ENCODE measurements at places on chromosomes 12 and 14.

GRCh38 chr12:122517877-122518276 lies 8.9 kb downstream of the RSRC2 start:
- no peak for DNase-seq

- DNase-seq, result no peak
Observed at GRCh38 chr12:34021071-34021470, 1.2 kb upstream of the ALG10 start.

DNA sequence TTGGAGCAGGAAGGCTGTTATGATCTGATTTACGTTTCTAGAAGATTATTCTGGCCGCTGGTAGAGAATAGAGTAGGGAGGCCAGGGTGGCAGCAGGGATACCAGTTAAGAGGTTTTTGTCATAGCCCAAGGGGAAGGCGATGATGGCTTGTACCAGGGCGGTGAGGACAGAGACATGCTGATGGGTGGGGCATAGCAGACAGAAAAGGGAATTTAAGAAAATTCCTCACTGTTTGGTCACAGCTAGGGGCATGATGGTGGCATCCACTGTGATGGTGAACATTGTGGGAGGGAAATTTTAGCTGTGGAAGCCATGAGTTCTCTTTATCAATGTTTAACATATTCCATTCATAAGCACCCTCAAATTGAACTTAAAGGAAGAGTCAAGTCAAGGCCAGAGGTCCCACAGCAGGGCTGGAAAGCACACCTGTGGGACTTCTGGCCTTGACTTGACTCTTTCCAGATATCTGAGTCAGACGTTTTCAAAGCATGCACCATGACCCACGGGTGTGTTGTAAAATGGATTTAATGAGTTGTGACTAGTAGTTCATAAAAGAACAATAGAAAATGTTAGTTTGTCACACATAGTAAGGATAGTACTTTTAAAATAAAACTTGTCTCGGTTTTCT lies 134.6 kb downstream of the CHST11 start:
- DNase-seq, result no peak

GRCh38 chr12:15458008-15458407 lies 135.7 kb downstream of the PTPRO start:
- DNase-seq, result no peak

DNA sequence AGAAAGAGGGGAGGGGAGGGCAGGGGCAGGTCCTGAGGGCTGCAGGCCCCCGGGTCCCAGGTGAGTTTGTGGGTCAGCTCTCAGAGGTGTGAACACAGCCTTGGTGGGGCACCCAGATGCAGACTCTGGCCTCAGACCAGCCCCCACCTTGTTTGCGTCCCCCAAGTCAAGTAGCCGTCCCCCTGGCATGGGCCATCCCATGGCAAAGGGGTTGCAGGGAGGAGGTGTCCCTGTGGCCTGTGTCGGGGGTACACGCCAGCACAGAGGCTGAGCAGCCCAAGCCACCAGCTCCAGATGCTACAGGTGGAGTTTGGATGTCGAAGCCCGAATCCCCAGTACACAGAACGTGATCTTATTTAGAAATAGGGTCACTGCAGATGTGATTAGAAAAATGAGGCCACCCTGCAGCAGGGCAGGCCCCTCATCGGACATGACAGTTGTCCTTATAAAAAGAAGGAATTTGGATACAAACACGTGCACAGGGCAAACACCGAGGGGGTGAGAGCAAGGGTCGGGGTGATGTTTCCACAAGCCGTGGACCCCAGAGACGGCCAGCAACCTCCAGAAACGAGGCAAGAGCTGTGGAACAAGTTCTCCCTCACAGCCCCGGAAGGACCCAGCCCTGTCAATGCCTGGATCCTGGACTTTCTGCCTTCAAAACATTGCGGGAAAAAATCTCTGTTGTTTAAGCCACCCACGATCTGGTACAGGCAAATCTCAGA lies 141.2 kb upstream of the C14orf180 start:
- no peak for DNase-seq

DNA sequence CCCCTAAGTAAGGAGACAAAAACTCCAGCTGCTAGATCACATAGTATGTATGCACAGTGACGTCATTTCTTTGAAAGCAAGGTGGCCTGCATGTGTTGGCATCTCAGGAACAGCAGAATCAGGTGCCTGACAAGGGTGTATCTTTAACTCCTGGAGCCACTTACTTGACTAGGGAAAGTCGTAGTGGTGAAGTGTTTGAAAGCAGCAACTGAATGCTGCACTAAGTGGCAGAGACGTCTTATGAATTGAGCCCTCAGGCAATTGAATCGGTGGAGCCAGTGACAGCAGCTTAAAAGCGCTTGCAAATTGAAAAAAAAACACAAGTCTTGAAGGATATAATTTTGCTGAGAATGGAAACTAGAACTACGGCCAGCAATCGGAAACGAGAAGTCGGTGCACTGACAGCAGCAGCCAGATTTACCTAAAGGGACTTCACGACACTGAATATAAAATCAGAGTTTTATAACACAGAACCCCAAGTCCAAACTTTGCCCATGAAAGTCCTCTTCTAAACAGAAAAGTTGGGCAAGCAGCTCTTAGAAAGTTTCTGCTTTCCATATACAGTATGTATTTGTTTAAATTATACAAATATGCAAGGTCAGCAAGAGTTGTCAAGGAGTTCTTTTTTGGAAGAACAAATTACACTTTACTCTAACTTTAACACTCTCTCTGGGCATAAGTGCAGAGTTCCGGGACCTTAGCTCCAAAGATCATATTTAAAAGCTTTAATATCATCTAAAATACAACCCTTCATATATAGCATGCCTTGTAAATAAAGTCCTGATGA lies 1.1 kb downstream of the IGF1 start:
- peak; percentile 67 for DNase-seq

GRCh38 chr12:56255671-56256070 lies 2.5 kb downstream of the ANKRD52 start:
- no peak for DNase-seq

GRCh38 chr12:125185740-125186470 lies 120.7 kb downstream of the AACS start:
- peak; percentile 17 for DNase-seq

DNA sequence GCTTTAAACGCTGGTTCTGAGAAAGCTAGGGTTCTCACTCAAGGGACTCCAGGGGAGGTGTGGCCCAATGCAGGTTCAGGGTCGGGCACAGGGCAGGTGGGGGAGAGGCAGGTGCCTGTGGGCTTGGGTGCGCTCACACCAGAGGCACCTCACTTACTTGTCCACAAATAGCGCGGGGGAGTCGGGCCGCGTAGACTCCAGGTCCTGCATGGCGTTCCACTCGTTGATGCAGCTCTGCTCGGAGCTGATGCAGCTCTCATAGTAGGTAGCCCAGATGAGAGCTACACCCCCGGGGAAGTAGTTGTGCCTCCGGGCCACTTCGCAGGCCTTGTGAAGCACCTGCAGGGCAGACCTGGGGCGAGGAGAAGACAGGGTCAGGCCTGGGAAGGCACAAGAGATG lies 49.9 kb downstream of the SSH1 start:
- DNase-seq, result no peak

- peak; percentile 54 for DNase-seq
Observed at GRCh38 chr14:22314183-22314820, 274.7 kb downstream of the DAD1 start.

DNA sequence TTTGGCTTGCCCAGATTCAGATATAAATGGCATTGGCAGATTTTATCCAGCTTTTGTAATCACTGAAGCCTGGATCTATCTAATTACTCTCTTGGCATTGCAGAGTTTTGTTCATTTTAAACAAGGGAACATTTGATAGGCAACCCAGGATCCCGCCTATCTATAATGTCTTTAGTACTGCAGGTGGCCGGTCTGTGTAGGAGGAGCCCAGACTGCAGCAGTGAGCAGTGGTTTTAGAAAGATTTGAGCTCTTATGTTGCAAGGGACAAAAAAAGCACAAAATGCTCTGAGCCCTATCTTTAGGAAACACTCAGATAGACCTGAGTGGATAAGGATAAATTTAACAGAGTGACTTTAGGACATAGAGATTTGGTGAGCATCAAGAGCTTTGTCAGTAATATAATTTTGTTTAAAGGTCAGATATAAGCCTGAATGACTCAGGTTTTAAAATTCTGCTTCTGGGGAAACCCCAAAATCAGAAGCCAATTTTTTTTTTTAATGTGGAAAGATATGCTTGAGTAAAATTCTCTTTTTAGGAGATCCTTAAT lies 165.5 kb downstream of the SLC5A8 start:
- DNase-seq, result no peak

DNA sequence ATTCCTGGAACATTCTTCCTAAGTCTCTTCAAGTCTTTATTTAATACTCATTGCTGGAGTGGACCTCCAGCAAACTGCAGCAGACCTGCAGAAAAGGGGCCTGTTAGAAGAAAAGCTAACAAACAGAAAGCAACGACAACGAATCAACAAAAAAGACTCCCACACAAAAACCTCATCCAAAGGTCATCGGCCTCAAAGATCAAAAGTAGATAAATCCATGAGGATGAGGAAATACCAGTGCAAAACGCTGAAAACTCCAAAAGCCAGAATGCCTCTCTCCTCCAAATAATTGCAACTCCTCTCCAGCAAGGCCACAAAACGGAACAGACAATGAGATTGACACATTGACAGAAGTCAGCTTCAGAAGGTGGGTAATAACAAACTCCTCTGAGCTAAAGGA lies 472.2 kb downstream of the C12orf50 start:
- DNase-seq, result no peak

DNA sequence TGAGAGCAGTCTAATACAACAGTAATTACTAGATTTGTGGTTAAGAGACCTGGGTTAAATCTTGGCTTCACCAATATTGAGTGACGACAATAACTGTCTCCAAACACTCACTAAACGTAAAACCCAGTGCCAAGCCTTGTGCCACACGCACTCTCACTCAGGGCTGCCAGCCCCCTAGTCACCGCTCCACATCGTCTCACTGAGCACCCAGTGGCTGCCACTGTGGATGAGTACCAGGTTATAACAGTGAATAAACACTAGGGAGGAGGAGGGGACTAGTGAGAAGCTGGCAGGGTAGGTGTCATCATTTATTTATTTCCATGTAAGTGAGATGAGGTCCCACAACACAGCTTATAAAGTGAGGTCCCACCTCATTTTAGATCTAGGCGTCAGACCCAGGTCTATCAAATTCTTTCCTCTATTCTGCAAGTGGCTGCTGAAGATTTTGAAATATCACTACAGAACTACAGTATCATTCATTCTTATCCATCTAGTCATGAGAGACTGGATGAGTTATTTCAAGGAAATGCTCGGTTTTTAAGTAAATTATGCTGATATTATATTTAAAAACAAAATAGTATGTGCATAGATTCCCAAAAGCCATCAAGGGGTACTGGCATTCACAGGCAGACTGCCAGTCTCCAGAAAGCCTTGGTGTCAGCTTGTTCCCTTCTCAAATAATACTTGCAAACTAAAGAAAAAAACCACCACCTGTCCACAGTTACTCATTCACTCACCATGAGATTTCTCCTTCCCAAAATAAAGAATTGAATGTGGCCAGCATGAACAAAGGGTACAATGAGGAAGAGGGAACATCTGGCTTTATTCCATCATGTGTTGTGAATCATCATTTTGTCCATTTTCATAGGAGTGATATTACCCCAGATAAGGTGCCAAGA lies 84.0 kb downstream of the PTPN21 start:
- no peak for DNase-seq

DNA sequence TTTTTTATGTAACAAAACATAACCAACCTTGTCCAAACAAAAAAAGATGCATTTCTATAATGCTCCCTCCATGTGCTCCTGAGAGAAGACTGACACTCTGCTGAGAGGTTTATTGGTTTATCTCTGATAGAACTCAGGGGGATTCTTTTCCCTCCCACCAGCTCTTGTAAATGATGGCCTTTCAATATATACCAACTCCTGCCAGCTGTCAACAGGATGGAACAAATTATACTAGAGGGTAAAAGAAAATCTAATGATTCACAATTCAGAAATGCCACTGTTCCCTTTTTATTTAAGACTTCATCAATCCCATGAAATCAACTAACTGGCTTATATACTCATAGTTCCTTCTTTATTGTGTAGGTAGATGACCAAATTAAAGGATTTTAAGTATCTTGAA lies 25.4 kb downstream of the PSMC1 start:
- no peak for DNase-seq

- DNase-seq, result no peak
Observed at GRCh38 chr12:80420075-80420474, 24.0 kb upstream of the PTPRQ start.

- DNase-seq, result no peak
Observed at GRCh38 chr12:70383484-70383883, 17.4 kb downstream of the KCNMB4 start.

DNA sequence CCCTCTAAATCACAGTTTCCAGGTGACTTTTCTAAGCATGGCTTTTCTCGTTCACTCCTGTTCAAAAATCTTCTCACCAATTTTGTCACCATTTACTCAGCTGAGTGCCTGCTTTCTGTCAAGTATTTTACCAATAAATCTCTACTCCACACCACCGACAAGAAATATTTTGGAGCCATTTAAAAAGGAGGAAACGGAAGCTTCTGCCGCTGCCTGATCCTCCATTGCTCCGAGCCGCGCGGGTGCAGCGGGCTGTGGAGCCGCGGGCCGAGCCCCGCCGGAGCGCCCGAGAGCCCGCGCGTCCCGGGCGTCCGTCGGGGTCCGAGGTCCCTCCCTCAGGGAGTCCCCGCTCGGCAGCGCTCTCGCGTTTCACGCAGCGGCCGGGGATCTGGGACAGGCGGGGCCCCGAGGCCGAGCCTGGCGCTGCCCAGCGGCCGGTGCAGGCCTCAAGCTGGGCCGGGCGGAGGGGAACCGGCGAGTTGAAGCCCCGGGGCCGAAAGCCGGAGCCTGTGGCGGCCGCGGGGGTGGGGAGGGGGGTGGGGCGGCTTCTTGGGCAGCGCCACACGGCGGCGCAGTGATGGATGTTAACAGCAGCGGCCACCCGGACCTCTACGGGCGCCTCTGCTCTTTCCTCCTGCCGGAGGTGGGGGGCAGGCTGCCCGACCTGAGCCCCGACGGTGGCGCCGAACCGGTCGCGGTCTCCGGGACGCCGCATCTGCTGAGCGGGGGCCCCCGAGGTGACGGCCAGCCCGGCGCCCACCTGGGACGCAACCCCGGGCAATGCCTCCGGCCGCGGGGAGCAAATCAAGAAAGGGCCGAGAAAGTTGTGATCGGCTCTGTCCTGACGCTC lies 1.1 kb upstream of the HEBP1 start:
- no peak for DNase-seq

GRCh38 chr14:36424478-36425102 lies 95.4 kb downstream of the NKX2-1 start:
- DNase-seq, result peak; percentile 93

- no peak for DNase-seq
Observed at GRCh38 chr14:59321626-59321949, 133.1 kb downstream of the DAAM1 start.

GRCh38 chr14:92225731-92226130 lies 97.2 kb upstream of the SLC24A4 start:
- DNase-seq, result no peak

GRCh38 chr14:87573591-87573990 lies 419.4 kb downstream of the GALC start:
- no peak for DNase-seq

All from SHP77 treated with DMSO at 0.1 percent for 48 hours (cell line).